ENCODE measurements at places on chromosomes 6 and 20. TPM values are rescaled to one million over a fixed set of nuclear protein-coding genes. Genes with fewer than 3 reads are reported as not detected.

NECAB3 gene
- 27.5 TPM for total RNA-seq

PTPRK gene
- 21.7 TPM for total RNA-seq

EPPIN gene
- total RNA-seq, result not detected

CDC5L gene
- 13.5 TPM for total RNA-seq

RAET1E gene
- total RNA-seq, result 0.06 TPM

RAET1G gene
- total RNA-seq, result 1.9 TPM

ZC2HC1B gene
- not detected for total RNA-seq

SNX5 gene
- total RNA-seq, result 70.3 TPM

HLA-DMB gene
- not detected for total RNA-seq

SLC22A7 gene
- total RNA-seq, result not detected

LY6G6D gene
- not detected for total RNA-seq

SLC35F1 gene
- total RNA-seq, result not detected

TSPO2 gene
- not detected for total RNA-seq

COL20A1 gene
- total RNA-seq, result not detected

HNF4A gene
- not detected for total RNA-seq

BMP2 gene
- 5.1 TPM for total RNA-seq

HS3ST5 gene
- total RNA-seq, result not detected

ARHGAP40 gene
- total RNA-seq, result not detected

PERP gene
- 6.6 TPM for total RNA-seq

MMUT gene
- total RNA-seq, result 14.9 TPM

HLA-DQB2 gene
- not detected for total RNA-seq

SAMD3 gene
- not detected for total RNA-seq

UST gene
- total RNA-seq, result 10.2 TPM

NKX2-2 gene
- not detected for total RNA-seq

LINC00237 gene
- total RNA-seq, result not detected

PGBD1 gene
- 1.6 TPM for total RNA-seq

DEFB124 gene
- not detected for total RNA-seq

SRSF12 gene
- 0.62 TPM for total RNA-seq

IRAK1BP1 gene
- 3.2 TPM for total RNA-seq

NKX2-4 gene
- total RNA-seq, result not detected

ANKRD6 gene
- total RNA-seq, result 2.2 TPM

GPR63 gene
- total RNA-seq, result 0.05 TPM

MPIG6B gene
- total RNA-seq, result not detected

DYNLT2 gene
- 0.49 TPM for total RNA-seq

GZF1 gene
- 6.0 TPM for total RNA-seq

KIF6 gene
- 0.31 TPM for total RNA-seq

All from cardiac ventricle fibroblast (primary cell).